CD4-positive, alpha-beta T cell treated with Interleukin-15 for 1 hour (primary cell): ENCODE measurements at places on chromosomes 7 and 10.

DNA sequence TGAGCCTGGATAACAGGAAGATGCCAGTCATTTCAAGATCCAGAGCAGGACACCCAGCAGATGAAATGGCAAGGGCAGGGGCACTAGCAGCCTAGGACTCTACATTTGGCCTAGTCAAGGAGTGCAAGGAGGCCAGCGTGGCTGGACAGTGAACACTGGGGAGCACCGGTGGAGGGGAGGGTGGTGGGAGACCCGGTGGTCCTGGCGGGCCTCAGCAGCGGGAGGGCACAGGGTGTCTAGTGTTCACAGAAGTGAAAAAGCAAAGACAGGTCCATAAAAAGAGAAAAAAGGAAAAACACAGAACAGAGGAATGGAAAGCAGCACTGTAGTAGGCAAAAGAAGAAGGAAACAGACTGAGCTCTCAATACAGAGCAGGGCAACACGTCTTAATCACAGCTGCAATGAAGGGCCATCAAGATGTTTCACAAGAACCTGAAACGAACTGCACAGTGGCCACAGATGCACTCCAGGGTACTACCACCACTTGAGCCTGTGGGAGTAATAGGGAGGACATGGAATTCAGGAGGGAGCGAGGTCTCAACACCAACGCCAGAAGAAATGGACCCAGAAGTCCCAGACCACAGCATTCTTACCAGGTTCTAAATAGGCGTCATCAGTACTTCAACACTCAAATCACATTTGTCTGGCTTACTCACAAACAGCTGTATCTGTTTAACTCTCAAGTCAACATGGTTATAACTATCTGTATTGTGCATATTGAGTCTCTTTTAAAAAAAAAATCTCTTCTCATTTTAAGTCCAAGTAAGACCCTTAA is 573.7 kb downstream of the PARD3 start:
- no peak for DNase-seq

DNA sequence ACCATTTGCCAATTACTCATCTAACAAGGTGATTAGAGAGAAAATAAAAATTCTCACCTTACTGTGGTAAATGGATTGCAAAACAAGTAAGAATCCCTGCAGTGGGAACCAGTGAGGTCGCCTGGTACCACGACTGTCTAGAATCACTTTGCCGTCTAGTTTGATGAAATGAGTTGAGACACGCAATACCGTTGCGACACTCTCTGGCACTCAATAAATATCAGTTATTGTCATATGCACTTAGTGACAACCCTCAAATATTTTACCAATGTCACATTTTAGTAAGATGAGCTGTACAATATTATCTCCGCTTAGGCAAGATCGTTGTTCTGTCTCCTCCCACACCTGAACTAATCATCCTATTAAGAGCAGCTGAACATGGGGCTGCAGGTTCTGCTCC is 114.4 kb upstream of the ADARB2 start:
- DNase-seq = no peak

- DNase-seq = no peak
These were observed 43.3 kb upstream of the PLXDC2 start for GRCh38 chr10:19772972-19773371.

DNA sequence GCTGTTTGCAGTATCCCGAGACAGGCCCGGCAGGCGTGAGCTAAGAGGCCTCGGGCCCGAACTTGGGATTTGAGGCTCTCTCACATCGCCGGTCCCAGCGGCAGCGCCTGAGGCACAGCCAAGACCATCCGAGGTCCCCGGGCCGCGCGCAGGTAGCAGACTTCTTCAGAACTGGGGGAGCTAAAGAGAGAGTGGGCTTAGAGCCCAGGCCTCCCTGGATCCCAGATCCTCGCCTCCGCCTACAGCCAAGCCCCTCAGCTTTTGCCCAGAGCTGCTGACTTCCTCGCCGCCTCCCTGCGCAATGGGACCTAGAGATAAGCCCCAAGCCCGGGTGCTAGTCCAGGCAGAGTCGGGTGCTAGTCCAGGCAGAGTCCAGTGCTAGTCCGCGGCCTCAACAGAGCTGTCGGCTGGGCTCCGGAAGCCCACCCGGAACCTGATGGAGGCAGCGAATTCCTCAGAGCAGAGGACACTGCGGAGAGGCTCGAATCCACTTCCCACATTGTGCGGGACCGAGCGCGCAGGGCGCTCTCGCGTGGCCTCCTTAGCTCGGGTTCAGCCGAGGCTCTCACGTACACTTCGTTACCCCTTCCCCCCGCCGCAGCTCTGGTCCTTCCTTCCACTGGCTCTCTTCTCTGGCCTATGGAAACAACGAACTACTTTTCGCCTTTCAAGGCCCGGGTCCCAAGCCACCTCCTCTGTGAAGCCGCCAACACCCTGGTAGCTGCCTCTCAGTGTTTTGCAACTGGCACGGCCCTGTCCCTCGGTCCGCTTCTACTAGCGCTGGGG is 5.8 kb downstream of the LBX1 start:
- DNase-seq = no peak

DNA sequence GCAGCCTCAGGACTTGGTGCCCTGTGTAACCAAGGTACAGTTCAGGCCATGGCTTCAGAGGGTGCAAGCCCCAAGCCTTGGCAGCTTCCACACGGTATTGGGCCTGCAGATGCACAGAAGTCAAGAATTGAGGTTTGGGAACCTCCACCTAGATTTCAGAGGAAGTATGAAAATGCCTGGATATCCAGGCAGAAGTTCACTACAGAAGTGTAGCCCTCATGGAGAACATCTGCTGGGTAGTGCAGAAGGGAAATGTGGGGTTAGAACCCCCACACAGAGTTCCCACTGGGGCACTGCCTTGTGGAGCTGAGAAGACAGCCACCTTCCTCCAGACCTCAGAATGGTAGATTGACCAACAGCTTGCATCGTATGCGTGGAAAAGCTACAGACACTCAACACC is 3.4 kb upstream of the SEM1 start:
- DNase-seq = no peak

DNA sequence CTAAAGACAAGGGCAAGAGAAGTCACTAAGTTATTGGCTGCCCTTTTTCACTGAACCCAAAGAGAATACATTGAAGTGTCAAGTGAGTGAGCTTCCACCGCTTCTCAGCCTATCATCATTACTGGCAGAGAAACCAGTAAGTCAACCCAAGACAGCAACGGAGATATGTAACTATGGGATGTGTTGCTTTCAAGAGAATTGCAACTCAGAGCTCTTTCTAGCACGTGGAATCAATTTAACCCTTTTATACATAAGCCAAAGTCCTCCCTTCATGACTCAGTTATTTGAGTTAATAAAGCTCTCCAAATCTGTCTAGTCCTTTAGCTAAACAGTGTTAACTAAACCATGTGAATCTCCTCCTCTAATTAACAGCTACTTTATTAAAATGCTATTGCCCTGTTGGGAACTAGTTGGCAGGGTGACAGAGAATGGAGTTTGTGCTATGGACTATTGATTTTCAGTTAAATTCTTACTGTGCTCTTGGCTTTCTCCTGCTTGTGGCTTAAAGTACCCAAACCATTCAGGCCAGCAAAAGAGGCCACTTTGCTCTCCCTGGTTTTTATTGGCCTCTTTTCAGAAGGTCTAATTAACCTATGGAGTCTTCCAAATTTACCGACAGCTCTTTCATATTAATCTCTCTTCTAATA is 287.7 kb downstream of the NRG3 start:
- DNase-seq = no peak

DNA sequence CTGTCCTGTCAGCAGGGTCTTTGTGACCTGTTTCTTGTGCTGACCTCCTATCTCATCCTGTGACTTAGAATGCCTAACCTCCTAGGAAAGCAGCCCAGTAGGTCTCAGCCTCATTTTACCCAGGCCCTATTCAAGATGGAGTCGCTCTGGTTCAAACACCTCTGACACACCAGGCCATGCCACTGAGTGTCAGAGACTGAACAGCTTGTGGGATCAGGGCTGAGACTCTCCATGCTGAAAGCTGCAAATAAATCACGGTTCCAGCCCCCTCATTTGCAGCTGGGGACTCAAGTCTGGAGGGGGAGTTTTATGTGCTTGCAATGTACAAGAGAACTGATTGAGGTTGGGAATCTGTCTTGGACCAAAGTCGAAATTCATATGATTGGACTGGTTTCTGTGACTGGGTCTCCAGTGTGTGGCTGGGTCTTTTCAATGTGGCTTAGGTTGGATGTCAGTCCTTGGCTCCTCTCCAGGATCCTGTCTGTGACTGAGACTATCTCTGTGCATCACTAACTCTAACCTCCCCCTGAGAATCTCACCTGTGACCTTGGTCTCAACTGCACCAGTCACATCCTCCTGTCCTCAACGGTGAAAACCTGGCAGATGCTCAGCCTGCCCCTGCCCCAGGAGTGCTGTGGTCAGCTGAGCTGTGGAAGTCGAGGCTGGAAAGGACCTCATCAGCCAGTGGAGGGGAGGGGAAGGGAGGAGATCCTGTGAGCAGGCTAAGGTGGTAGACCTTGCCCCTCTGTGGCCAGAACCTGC is 11.7 kb downstream of the PRF1 start:
- no peak for DNase-seq

DNA sequence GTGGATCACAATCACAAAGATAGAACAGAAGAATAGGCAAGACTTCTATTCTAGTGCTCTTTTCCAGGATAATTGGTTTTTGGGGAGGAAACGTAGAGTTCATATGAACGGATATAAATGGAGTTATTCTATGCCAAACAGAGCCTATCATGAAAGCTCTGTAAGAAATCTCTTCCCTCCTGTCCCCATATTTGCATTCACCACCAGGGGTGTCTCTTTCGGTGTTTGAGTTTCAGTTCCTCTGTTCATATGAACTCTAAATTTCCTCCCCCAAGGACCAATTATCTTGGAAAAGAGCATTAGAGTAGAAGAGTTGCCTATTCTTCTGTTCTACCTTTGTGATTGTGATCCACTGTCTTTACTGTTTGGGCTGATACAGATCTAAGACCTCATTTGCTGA is 48.3 kb upstream of the CDC14C start:
- no peak for DNase-seq

DNA sequence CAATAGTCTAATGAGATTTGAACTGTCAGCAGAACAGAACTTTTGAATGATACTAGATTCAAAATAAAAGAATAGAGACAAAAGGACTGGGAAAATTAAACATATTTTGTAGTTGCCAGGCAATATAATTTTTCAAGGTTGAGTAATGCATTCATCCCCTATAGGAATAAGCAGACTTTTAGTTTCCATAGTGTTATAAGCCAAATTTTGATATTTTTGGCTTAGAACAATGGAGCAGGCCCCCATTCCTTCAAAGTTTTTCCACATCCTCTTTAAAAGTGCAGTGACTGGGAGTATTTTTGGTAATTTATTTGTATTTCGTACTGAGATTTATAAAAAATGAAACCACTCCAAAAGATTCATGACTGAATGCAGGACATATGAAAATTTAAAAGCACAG is 24.0 kb downstream of the MEOX2 start:
- no peak for DNase-seq

DNA sequence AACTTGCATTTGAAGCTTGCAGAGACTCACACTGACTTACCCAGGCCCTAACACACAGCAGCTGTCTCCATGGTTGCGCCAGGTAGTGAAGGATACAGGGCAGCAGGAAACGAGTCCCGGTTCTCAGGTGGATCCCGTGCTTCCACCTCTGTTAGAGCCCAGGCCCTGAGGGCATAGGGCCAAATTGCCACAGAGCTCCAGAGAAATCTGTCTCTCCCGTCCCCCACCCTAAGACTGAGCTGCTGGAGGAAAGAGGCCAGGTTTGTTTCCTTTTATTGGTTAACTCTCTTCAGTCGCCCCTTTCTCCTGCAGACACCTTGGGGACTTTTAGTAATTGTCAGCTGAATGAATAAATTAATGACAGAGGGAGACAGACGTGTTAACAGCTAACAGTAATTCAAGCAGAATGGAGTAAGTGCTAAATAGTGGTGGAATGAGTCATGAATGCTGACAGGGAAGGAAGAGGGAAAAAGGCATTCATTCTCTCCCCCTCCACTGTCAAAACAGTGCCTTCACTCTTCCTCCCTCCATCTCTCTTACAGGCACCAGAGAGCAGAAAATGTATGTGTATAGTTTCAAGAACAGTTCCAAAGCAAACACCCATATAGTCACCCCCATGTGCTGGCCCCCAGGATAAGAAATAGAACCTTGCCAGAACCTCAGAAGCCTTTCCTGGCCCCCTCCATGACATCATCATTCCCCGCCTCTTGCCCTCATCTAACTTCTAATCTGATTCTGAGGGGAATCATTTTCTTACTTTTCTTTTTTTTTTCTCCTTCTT is 16.8 kb upstream of the DLG5 start:
- DNase-seq = no peak

DNA sequence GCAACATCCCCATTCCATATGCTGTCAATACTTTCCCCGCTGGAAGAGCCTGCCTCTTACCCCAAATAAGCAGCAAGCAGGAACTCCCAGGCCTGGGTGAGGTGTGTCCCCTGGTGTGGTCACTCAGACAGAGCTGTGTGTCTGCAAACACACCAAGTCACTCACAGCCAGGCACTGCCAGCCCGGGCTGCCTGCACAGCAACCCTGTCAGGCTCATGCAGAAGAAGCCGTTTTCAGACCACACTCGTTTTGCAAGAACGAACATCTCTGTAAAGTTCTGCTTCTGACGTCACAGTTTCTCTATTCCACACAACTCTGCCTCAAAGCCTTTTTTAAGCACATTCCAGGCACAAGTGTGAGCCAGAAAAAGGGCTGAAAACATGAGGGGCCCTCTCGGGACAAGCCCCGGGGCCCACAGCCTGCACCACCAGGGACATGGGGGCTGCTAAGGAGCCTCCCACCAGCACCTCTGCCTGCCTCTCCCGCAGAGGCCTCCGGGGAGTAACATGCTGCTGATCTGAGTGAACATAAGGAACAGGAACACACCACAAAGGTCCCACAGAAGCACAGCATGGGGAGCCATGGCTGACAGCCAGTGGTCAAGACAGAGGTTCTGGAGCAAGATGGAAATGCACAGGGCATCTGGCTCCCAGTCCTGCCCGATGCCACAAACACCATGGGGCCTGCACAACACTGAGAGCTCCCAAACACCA is 11.4 kb downstream of the PTPRN2 start:
- no peak for DNase-seq

DNA sequence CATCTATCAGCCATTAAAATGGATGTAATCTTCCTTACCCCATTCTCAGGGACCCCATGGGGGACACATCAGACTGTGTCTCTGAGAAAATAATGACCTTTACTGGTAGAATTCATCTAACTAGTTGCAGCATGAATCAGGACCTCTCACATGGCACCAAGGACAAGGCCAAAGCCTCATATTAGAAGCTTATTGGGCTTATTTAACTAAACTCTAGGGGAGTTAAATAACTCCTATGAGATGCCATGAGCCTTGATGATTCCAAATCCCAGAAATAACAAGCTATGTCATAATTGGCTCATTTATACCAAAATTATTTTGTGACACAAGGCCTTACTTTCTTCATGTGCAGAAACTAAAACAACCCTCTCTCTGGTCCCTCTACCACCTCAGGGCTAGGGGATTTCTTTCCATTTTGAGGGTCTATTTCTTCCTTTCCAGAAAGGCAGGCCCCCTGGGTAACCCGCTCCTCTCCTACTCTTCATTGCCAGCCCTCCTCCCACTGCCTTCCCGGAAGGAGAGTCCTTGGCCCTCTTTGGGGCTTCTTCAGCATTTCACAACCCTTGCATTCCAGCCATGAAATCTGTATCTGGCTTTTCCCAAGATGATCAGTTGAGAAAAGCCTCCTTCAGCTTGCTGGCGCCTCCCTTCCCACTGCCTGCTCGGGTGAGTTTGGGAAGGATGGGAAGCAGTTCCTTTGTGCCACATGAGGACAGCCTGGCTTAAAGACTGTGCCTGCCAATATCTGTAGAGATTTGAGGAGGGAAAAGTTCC is 41.8 kb upstream of the TRIM8 start:
- no peak for DNase-seq
